ENCODE measurements at places on chromosomes 4 and X.

- DNase-seq: peak; percentile 37
These were observed 339.8 kb upstream of the GATB start for GRCh38 chr4:152100379-152101201.

- DNase-seq: no peak
These were observed 38.1 kb downstream of the NAA11 start for GRCh38 chr4:79287718-79288117.

GRCh38 chrX:313546-313945, 5.0 kb downstream of the GTPBP6 start:
- DNase-seq: no peak

DNA sequence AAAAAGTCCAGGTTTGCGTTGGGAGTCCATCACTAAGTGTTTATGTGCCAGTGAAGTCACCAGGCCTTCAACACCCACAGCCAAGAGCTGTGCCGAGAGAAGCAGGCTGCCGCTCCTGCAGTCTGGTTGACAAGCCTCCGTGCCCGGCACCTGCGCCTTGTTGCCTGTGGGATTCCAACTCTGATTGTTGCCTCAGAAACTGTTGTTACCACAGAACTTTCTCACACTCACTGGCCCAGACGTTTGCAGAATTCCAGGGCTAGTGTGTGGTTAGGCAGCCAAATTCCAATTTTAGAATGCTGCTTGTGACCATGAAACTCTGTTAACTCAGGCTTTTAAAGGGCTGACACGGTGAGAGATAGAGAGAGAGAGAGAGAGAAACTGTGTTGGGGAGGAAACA, 119.5 kb upstream of the LIMCH1 start:
- peak; percentile 37 for DNase-seq

DNA sequence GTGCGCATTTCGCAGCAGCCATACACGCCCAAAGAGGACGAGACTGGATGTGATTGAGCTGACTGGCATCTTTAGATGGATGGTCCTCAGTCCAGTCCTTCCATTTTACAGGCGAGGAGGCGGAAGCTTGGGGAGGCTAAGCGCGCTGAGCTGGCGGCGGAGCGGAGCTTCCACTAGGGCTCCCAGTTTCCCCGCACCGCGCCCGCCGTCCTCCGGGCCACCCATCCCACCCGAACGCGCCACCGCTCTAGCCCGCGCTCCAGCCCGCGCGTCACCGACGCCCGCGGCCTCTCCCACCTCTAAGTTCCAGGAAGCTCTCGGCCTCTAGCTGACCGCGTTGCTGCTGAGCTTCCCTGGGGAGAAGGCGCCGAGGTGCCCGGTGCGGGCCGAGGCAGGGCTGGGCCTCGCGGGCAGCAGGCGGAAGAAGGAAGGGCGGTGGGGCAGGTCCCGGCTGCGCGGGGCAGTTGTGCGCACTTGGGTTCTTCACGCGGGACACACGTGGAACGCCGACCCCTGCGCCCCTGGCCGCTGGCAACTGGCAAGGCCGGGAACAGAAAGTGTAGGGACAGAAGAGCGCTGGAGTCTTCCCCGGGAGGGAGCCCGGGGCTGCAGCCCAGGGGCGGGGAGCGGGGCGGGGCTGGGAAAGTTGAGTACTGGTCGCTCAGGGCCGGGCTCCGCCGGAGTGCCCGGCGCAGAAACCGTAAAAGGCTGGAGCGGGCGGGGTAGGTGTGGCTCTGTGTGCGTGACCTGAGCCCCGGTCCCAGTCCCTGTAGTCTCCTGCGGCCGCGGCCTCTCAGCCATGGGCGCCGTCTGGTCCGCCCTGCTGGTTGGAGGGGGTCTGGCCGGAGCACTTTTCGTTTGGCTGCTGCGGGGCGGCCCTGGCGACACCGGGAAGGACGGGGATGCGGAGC, at the start of gene STBD1:
TSS of gene STBD1 (plus strand) at position 763 of the 911 bp plus-strand sequence. CDS start at position 800, 37 bp downstream.
- DNase-seq: peak; percentile 81

GRCh38 chrX:17563515-17563914, 173.8 kb upstream of the SCML1 start:
- peak; percentile 48 for DNase-seq

GRCh38 chr4:182385897-182386296, 142.7 kb downstream of the TENM3 start:
- no peak for DNase-seq

GRCh38 chrX:101265869-101266428, 25.2 kb downstream of the TAF7L start:
- DNase-seq: peak; percentile 9

Data from mammary epithelial cell (primary cell).